HFFc6 (cell line): ENCODE measurements at places on chromosomes 5 and 9. TPM values are rescaled to one million over a fixed set of nuclear protein-coding genes. Genes with fewer than 3 reads are reported as not detected.

Gene LCN1
- not detected in 3 replicates for total RNA-seq

GRCh38 chr5:142016556-142016955, 3.7 kb upstream of the GNPDA1 start:
- no peak overlapping the region for H3K4me3 ChIP-seq
- peaks cover 49% of the 10 kb centered on the region for H3K4me1 ChIP-seq
- H3K27me3 ChIP-seq: no peaks in the 10 kb centered on the region; the same call in none of the 2 replicates
- H3K36me3 ChIP-seq: peaks cover 5% of the 10 kb centered on the region; the same call in 1 of the 2 replicates
- no peak for DNase-seq

- no peak for DNase-seq
- H3K4me1 ChIP-seq: no peaks in the 10 kb centered on the region
- H3K27me3 ChIP-seq: peaks cover 6% of the 10 kb centered on the region
- H3K27ac ChIP-seq: no peak overlapping the region
Observed at GRCh38 chr5:198516-199196, 7.4 kb downstream of the LRRC14B start.

Gene STPG3
- total RNA-seq: not detected in 3 replicates

GRCh38 chr9:89436326-89436725, 61.6 kb downstream of the SEMA4D start:
- H3K27ac ChIP-seq: no peak overlapping the region
- no peaks in the 10 kb centered on the region for H3K36me3 ChIP-seq
- DNase-seq: no peak
- H3K4me3 ChIP-seq: no peak overlapping the region
- no peaks in the 10 kb centered on the region for H3K4me1 ChIP-seq

Gene AKNA
- total RNA-seq: 8.5 to 10.9 TPM (median 8.8 TPM) in 3 replicates

DNA sequence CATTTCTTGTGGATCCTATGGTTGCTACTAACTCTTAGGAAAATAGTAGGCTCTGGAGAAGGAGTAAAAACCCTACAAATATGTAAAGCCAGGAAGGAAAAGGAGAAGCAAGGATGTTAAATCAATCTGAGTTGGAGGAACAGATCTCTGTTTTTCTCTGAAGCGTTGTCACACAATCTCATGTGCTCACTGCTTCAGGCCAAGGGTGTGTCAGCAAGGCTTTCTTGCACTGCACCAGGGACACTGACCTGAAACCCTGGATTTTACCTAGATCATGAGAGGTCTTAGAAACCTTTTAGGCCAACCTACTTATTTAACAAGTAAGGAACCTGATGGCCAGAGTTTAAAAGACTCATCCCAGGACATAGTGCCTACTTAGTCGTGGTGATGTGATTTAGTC, 12.5 kb upstream of the AGXT2 start:
- no peak overlapping the region for H3K4me3 ChIP-seq
- no peak for DNase-seq
- peaks cover 1% of the 10 kb centered on the region; the same call in 1 of the 2 replicates for H3K27me3 ChIP-seq

DNA sequence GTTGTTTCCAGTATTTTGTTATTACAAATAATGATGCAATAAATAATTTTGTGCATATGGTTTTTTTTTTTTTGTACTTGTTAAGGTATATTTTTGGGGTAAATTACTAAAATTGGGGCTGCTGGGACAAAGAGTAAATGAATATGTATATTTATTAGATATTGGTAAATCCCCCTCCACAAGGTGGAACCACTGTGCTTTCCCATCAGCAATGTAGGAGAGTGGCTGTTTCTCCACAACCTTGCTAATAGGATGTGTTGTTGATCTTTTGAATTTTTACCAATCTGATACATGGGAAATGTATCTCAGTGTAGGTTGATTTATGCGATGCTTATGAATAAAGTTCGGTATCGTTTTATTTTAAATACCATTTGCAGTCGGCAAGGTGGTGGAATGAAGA, 118.1 kb downstream of the TRPM3 start:
- H3K27ac ChIP-seq: no peak overlapping the region
- H3K27me3 ChIP-seq: peaks cover 5% of the 10 kb centered on the region
- no peak for DNase-seq
- H3K36me3 ChIP-seq: peaks cover 14% of the 10 kb centered on the region; the same call in 1 of the 2 replicates
- H3K4me1 ChIP-seq: peaks cover 18% of the 10 kb centered on the region

- no peak overlapping the region for H3K27ac ChIP-seq
- no peaks in the 10 kb centered on the region for H3K36me3 ChIP-seq
- H3K27me3 ChIP-seq: no peaks in the 10 kb centered on the region
- H3K4me3 ChIP-seq: no peak overlapping the region
- DNase-seq: no peak
- no peaks in the 10 kb centered on the region for H3K4me1 ChIP-seq
Observed at GRCh38 chr5:107855171-107855570, 184.4 kb upstream of the EFNA5 start.

Gene SPATA31E1
- total RNA-seq: not detected in 2 replicates

DNA sequence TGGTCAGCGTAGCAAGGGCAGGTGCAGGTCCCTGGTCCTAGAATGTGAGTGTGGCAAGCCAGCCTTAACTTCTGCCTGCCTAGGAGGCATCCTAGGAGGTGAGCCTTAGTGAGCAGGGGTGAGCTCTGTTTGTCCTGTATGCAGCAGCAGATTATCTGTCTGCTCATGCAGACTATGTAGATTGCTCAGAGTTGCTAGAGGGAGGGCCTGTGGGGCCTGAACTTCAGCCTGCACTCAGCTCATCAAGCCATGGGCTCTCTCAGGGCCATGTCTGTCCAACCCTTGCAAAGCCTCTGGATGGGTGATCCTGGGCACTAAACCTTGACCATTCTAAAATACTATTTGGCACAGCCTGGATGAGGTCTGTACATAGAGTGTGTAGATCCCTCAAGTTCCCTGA, 8.5 kb upstream of the CTSL start:
- H3K27me3 ChIP-seq: peaks cover 3% of the 10 kb centered on the region
- H3K4me3 ChIP-seq: no peak overlapping the region
- no peaks in the 10 kb centered on the region for H3K36me3 ChIP-seq
- H3K27ac ChIP-seq: no peak overlapping the region
- DNase-seq: no peak

DNA sequence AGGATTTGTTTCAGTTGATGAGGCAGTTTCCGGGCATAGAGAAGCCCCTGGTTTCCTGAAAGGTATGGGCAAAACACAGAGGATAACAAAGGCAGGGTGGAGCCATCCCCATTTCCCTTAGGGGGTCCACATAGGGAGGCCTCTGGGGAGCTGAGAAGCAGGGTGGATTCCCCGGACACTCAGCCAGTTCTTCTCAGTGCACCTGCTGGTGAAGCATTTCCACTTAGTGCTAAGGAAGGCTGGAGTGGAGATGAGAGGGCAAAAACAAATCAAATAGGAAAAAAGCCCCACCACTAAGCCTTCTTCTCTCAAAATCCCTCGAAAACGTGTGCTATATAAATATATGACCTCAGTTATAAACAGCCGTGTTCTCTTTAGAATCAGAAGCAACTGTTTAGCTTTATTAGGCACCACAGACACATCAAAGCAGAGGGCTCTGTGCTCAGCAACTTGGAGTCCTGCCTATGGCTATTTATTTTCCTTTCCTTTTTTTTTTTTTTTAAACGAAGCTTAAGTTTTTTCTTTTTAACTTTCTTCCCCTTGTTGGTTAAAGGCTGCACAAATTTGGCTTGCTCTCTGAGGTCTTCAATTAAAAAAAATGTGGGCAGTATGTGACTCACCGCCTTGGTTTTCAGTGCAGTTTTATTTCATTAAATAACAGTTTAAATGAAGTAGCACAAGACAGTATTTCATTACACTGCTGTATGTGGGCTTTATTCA, 67.7 kb downstream of the PRDM6 start:
- no peak overlapping the region for H3K27ac ChIP-seq
- peak; percentile 70 for DNase-seq
- H3K36me3 ChIP-seq: no peaks in the 10 kb centered on the region
- peaks cover 8% of the 10 kb centered on the region for H3K27me3 ChIP-seq

GRCh38 chr5:64587370-64587769, 81.6 kb downstream of the RGS7BP start:
- H3K4me3 ChIP-seq: no peak overlapping the region
- no peaks in the 10 kb centered on the region for H3K36me3 ChIP-seq
- DNase-seq: no peak
- H3K4me1 ChIP-seq: no peaks in the 10 kb centered on the region
- peaks cover 3% of the 10 kb centered on the region; the same call in 1 of the 2 replicates for H3K27me3 ChIP-seq
- no peak overlapping the region for H3K27ac ChIP-seq

Gene ZNF454
- not detected in 2 replicates for total RNA-seq
